D341Med (cell line): ENCODE measurements at places on chromosomes 5 and 9.

GRCh38 chr5:131550606-131551005 lies 84.4 kb downstream of the RAPGEF6 start:
- DNase-seq: no peak

- no peak for DNase-seq
These were observed 9.0 kb downstream of the MTREX start for GRCh38 chr5:55316837-55317236.

- no peak for DNase-seq
These were observed 74.5 kb upstream of the PANK3 start for GRCh38 chr5:168653626-168654025.

DNA sequence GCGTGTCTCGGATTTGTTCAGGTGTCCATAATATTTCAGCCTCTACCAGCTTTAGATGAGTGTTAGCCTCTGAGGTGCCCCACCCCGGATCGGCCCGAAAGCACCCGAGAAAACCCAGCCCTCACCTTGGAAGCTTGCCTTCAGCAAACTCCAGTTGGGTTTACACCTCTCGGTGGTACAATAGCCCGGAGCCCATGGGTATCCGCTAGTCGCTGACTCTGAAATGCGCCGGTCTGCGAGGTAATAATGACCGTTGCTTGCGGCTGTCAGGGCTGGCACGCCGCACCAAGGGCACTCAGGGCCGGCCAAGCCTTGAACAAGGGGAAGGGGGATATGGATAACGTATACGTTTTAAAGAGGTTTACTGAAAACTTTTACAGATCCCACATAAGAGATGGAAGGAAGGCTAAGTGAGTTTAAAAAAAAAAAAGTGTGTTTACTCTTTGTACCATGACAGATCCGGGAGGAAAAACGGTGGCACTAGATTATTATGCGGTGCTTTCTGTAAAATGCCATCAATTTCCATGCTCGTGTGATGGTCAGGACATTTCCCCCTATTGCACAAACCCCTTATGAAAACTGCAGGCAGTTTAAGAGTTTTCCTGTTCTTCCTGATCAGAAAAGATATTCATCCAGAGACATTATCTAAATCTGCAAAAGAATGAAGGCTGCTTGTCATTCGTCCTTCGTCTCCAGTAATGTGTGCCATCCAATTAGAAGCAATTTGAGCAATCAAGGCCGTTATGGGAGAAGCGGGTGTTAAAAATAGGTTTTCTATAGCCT lies 124.2 kb downstream of the TMEM161B start:
- no peak for DNase-seq

- DNase-seq: no peak
These were observed 20.8 kb downstream of the PLGRKT start for GRCh38 chr9:5416953-5417352.

DNA sequence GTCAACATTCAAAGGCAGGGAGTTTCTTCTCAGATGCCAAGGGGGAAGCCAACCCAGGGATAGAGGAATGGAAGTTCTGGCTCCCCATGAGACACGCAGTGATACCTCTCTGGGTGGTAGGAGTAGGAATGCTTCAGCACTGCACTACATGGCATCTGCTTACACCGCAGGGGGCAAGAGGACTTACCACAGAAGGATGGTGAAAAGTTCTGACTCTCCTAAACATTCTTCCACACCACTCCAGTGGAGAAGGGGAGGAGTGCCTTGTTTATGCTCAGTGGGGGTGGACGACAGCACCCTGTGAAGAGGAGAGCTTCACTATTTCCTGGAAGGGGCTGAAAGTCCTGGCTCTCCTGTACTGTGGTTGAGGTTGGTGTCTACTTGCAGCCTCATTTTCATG lies 1011.3 kb upstream of the WWC1 start:
- no peak for DNase-seq

- no peak for DNase-seq
These were observed 21.0 kb downstream of the GCNT4 start for GRCh38 chr5:75031366-75031765.
